ENCODE measurements at places on chromosomes 3 and 15. TPM values are rescaled to one million over a fixed set of nuclear protein-coding genes. Genes with fewer than 3 reads are reported as not detected.

Gene GRIP2
- not detected for total RNA-seq

Gene ZIC4
- total RNA-seq = not detected

Gene ZXDC
- 26.9 TPM for total RNA-seq

Gene WHAMM
- 9.4 TPM for total RNA-seq

Gene SAMD7
- not detected for total RNA-seq

Gene ANKRD63
- not detected for total RNA-seq

Gene PYGO1
- total RNA-seq = not detected

Gene TCF12
- total RNA-seq = 44.9 TPM

Gene C2CD4A
- 0.14 TPM for total RNA-seq

Gene TRPM1
- total RNA-seq = not detected

Gene PLAAT1
- total RNA-seq = 0.47 TPM

Gene CCR8
- total RNA-seq = 0.53 TPM

Gene CCDC80
- 0.47 TPM for total RNA-seq

Gene SLC15A2
- total RNA-seq = 8.3 TPM

Gene SLC22A13
- 0.11 TPM for total RNA-seq

Gene C15orf62
- 0.52 TPM for total RNA-seq

DNA sequence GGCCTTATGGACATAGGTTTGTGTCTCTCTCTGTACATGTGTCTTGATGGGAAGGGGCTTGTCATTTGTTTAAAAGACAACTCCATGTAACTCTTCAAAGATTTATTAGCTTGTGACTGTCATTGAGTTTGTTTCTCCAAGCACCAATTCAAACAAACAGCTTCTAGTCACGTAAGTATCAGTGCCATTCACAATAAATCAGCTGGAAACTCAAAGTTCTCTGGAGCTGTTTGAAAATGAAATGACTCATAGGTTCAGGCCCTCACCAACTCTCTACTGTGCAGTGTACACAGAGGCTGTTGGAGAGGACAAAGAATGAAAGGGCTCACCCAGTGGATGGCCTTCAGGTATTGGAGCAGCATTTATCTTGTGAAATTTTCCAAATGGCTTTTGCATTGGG, 476.3 kb downstream of the AGBL1 start:
- DNase-seq = no peak

GRCh38 chr15:67407786-67408185, 113.1 kb upstream of the C15orf61 start:
- DNase-seq = no peak

DNA sequence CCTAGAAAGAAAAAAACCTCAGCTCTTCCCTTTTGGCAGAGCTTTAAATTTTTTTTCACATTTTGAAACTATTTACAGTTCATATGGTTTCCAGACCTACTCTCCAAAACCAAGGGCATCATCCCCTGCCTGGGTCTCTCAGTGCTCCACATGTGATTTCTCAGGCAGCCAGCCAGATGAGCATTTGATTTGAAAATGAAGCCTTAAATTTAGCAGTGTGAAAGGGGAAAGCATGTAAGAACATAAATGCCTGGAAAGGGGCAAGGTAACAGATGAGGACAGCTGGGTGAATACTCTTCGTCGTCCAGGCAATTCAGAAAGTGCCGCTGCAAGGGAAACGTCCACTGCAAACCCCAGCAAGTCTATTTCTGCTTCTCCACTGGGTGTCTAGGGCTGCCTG, 94.8 kb downstream of the ATP8B4 start:
- no peak for DNase-seq

DNA sequence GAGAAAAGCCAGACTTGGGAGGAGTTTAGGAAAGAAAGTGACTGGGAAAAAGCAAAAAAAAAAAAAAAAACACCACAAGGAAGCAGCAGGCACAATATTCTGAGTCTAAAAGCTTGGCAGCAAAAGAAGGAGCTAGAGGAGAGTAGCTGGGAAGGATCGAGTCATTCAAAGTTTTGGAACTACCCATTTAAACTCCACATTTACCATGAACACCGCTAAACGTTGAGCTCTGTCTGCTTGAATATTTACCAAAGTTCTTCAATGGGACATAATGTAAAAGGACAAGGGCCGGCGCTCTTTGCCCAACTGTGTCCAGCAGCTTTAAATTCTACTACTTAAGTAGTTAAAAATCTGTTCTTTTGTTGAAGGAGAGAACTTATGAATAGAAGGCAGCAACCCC, 481.9 kb downstream of the FOXP1 start:
- no peak for DNase-seq

DNA sequence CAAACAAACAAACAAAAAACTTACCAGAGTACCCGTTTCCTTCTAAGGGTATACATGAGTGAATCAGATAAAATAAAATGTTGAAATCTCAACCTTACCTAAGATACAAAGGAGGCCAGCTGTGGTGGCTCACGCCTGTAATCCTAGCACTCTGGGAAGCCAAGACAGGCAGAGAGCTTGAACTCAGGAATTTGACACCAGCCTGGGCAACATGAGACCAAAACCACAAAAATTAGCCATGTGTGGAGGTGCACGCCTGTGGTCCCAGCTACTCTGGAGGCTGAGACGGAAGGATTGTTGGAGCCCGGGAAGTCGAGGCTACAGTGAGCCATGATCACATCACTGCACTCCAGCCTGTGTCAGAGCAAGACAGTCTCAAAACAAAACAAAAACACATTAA, 11.0 kb upstream of the FAM219B start:
- no peak for DNase-seq

GRCh38 chr3:146139586-146140110, 21.3 kb downstream of the PLOD2 start:
- no peak for DNase-seq

GRCh38 chr3:29493109-29493508, 212.2 kb downstream of the RBMS3 start:
- DNase-seq = no peak

GRCh38 chr15:40469776-40470390, 901 bp upstream of the CHST14 start:
- DNase-seq = no peak

DNA sequence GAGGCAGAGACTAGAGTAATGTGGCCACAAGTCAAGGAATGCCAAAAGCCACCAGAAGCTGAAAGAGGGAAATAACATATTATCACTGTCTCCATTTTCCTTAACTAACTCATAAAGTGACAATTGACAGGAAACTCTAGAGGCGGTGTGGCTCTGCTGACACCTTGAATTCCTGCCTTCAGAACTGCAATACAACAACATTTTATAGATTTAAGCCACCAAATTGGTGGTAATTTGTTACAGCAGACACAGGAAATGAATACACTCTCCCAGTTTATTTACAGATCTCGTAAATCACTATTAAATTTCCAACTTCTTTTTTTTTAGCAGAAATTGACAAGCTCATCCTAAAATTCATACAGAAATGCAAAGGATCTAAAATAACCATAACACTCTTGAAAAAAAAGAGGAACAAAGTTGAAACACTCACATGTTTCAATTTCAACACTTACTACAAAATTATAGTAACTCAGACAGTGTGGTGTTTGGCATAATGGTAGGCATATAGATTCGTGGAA, 449.9 kb downstream of the OTOL1 start:
- no peak for DNase-seq

- no peak for DNase-seq
Observed at GRCh38 chr3:17179381-17180205, 294.8 kb downstream of the PLCL2 start.

DNA sequence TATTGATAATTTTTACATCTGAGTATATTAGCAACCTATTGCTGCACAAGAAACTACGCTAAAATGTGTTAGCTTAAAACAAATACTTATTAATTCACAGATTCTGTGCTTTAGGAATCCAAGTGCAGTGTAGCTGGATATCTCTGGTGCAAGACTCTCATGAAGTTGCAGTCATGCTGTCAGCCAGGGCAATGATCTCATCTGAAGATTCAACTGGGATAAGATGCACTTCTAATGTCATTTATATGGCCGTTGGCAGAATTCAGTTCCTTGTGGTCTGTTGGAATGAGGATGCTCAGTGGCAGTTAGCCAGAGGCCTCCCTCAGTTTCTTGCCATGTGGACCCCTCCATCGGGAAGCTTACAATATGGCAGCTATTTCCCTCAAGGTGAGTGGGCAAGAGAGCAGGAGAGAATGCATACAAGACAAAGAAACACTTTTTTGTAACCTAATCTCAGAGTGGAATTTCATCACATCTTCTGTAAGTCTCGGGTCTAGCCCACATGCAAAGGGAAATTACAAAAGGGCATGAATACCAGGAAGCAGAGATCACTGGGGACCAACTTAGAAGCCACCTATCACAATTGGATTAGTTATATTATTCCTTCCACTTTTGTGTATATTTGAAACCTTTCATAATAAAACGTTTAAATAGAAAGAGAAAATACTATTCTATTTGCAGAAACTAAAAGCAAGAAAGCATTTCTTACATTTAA, 61.6 kb downstream of the DPH6 start:
- no peak for DNase-seq

- DNase-seq = no peak
Observed at GRCh38 chr3:168072323-168072650, 23.4 kb downstream of the GOLIM4 start.

- DNase-seq = no peak
Observed at GRCh38 chr3:167777356-167777755, 41.8 kb downstream of the SERPINI1 start.

DNA sequence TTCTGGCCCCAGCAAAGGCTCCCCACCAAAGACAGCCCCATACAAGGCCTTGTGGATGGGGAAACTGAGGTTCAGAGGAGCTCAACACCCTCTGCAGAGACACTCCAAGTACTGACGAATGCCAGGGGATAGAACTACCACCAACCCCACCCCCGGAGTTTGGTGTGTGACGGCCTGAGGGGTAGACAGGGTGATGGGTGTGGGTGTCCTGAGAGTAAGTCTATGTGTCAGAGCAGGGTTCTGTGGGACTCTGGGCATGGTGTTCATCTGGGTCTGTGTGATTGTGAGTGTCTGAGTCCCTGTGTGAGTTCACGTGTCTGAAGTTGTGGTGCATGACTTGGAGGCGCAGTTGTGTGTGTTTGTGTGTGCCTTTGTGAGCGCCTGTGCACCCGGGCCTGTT, 7.4 kb downstream of the PTH1R start:
- no peak for DNase-seq

- peak; percentile 74 for DNase-seq
Observed at GRCh38 chr15:63093486-63094205, 28.0 kb upstream of the LACTB start.

DNA sequence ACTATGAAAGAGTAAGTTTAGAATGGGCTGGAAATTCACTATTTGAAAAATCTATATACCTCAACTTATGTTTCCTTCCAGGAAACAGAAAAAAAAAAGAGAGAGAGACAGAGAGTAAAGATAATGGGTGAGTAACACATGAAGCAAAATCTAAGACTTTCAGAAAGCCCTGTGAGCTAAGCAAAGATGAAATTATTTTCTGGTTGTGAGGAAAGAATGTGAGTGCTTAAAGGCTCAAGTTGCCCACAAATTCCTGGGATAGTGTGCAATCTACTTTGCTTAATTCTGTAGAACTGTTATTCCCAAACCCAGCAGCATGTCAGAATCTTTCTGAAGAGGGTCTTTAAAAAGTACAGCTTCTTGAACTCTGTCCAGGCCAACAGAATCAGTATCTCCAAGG, 337.7 kb upstream of the AGTR1 start:
- DNase-seq = no peak

GRCh38 chr3:152538518-152538917, 269.8 kb downstream of the MBNL1 start:
- no peak for DNase-seq

GRCh38 chr15:97520689-97521088, 439.8 kb upstream of the ARRDC4 start:
- no peak for DNase-seq

DNA sequence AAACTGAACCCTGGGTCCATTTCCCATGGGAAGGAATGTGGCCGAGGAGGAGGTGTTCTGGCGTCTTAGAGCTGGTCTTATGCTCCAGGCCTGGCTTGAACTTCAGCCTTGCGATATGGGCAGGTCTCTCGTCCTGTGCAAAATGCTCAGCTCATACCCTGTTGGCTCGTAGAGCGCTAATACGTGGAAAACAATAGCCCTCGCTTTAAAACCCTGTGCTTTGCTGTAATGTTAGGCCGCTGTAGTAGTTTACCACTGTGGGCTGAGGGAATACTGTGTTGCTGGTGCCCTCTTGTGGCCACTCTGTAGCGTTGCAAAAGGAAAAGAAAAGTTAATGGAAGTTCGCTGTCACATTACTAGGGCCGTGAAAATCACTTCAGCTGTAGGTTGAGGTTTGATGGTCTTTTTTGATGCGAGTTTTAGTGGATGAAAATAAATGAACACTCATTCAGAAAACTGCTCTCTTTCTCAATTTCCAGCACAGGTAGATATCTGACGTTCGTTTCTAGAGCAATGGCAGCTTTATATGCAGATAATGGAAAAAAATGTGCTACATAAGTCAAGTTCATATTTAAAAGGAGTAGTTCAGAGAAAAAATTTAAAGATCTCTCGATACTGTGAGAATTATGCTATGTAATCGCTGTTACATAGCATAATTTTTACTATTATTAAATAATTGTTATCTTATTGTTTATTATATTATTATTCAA, 92.9 kb downstream of the MCTP2 start:
- peak; percentile 35 for DNase-seq

DNA sequence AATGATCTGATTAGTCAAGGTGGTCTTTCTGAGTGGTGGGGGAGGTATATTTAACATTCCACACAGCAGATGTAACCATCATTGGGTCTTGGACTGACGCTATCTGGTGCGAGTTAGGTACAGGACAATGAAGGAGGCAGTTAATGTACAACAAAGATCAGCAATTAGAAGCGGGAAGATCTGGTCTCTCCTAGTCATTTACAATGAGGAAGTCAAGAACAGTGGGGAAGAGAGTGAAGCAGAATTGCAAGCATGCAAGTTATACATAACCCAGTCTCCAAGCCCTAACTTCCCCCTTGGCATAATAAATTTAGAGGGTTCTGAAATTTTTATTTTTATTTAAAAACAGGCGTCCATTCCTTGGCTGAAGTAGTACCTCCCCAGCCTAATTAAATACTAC, 14.1 kb downstream of the GPD1L start:
- no peak for DNase-seq

GRCh38 chr3:49158792-49159191, 7.3 kb downstream of the CCDC71 start:
- no peak for DNase-seq

DNA sequence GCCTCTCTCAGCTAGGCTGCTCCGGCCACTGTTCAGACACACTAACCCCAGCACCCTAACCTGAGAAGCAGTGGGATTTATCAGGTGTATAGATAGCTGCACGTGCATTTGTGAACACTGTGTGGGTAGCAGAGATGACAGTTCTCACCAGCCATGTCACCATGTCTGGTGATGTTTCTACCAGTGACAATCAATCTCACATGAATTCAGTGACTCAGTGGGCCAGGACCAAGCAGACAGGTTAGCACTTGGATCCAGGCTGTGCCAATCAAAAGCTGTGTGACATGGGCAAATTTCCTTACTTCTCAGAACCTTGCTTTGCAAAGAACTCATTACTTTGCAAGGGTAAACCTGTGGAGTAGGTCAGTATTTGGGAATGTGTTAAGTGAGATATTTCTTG, 65.3 kb upstream of the GATM start:
- DNase-seq = no peak
